ENCODE measurements at places on chromosomes 3 and 15.

DNA sequence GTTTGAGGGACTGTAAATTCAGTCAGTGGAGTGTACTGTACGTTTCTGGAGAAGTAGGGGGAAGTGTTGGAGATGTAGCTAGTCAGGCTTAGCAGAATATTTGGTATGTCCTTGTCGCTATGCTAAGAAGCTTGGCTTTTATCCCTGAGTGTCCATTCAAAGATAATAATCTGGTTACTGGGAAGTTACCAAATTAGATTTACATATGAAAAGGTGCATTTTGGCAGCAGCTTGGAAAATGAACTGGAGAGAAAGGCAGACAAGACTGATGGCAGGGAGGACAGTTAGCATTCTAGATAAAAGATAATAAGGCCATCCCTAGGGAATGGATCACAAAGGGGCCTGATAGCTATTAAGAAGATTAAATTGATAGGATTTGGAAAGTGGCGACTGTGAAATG, 58.7 kb downstream of the P2RY1 start:
- no peak for DNase-seq

- DNase-seq, result no peak
Measured at GRCh38 chr3:71537211-71537611, 46.3 kb downstream of the FOXP1 start.

DNA sequence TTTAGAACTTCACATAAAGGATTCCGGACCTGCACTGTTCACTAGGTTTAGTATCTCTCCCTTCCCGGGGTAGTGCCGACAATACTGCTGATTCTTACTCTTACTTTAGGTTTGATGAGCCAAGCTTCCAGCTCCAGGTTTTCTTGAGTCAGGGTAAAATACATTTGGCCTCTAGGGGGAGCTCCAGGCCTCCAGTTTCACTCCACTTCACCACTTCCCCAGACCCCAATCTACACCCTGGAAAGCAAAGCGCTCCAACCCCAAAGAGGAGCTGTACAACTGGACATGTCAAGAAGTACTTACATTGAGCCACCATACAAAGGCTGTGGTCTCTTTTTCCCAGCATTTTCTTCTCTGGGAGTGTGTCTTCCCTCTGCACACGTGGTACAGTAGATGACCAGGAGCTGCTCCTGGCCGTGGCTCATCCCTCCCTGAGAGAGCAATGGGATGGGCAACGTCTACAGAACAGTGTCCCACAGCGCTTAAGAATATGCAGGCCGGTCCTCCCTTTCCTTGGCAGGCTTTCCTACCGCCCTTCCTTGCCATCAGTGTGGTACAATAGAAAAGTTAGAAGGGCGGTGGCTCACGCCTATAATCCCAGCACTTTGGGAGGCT, 93.9 kb upstream of the CCDC80 start:
- peak; percentile 67 for DNase-seq

GRCh38 chr15:83285979-83286553, 1.6 kb upstream of the BNC1 start:
- DNase-seq, result no peak

DNA sequence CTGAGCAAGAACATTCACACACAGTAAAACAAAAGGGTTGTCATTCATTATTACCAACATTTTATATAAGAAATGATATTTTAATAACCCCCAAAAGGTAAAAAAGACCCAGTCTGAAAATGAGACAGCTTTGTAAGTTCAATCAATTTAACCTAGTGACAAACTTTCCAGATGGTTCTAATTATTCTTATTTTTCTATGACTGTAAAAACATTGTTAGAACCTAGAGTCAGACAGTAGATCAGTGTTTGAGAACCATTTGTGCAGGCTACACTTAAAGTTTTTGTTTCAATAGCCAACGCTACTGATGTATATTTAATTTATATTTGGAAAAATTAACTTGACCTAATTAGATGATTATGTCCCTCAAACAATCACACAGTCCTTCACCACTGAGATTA, 708.4 kb upstream of the CBLB start:
- DNase-seq, result no peak

DNA sequence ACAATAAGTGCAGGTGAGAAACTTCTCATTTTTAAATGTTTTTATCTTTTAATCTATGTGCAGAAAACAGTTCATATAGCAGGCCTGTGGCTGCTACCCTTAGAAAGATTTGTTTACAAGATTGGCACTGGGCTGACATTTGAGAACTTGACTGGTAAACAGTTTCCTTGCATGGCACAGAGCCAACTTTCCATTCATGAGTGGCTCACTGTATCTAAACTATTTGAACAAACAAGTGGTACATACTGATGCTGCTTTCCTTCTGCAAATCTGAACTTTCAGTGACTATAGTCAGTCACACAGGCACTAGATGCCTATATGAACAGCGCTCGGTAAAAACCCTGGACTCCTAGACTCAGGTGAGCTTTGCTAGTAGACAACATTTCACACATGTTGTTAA, 6.3 kb upstream of the GTPBP8 start:
- DNase-seq, result no peak

- no peak for DNase-seq
Measured at GRCh38 chr15:81297603-81298575, 26.1 kb downstream of the STARD5 start.

DNA sequence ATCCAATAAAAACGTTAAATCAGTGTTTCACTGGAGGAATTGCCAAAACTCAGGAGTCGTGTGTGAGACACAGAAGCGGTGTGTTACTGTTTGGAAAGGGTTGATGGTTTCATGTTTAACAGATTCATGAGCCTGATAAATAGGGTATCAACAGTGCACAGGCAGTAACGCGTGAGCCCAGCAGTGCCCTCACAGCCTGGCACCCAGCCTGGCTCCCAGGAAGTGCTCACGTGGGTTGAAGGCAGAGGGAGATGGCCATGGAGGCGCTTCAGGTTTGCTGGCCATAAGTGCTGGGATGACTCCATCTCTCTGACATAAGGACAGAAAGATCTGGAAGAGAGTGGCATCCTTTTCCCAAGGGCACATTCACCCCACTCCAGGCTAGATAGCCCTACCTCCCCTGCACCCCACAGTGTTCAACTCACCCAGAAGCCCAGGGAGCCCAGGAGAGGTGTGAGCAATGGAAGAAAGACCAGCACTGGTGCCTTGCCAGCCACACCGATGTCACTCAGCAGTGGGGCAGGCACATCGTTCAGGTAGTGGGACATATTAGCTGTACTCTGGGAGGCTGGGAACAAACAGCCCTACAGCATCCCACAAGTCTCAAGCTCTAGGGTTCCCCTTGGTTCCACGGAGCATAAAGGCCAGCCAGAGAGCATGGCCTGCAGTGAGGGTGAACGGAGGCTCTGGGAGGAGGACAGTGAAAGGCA, 164.3 kb downstream of the LRRK1 start:
- no peak for DNase-seq

- no peak for DNase-seq
Measured at GRCh38 chr3:155941354-155941753, 70.9 kb downstream of the GMPS start.

GRCh38 chr3:25430935-25431770, 3.1 kb downstream of the RARB start:
- DNase-seq, result no peak

DNA sequence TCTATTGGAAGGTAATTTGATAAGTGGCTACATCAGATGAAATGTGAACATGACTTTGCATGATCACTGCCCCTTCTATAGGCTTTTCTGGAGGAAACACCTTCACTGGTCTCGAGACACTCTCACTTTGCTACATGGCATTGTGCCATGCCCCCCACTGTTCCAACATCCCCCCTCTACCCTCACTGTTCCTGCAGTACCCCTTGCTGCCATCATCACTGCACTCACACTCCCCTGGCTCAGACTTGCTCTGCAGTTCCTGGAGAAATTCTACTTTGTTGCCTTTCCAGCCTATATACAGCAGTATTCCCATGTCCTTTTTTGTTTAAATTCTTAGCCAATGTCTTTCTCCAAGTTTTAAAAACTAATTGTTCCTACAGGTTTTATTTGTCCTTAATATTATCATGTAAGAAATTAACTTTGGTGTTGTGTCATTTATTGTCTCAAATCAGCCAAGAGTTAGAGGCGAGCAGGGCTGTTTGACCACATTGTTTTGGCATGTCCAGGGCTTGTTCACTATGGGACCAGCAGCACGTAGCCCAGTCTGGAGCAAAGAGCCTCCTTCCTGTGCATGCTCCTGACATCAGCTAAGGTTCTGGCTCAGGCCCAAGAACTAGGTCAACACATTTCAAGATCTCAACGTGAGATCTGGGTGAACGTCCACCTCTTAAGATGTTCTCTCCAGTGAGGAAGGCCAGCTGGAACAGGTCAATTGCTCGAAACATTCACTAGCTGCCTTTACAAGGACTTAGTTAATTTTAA, 246.4 kb downstream of the SLC9A9 start:
- no peak for DNase-seq

DNA sequence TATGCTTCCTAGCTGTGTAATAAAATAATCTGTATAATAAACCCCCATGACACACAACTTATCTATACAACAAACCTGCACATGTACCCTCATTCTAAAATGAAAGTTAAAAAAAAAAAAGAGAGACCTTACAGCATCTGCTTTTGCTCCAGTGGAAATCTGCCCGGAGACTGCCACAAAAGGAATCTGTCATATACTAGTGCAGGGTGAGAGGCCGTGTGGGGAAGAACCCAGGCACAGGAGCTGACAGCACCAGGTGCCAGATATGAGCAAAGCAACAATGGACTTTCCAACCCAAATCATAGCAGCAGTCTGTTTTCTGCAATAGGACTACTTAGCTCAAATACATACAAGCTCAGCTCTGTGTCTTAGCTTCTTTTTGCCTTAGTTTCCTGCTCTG, 346.5 kb downstream of the ROBO1 start:
- no peak for DNase-seq

GRCh38 chr3:1190569-1190968, 97.7 kb downstream of the CNTN6 start:
- DNase-seq, result no peak

- DNase-seq, result no peak
Measured at GRCh38 chr3:162096874-162097273, 600.3 kb downstream of the OTOL1 start.

DNA sequence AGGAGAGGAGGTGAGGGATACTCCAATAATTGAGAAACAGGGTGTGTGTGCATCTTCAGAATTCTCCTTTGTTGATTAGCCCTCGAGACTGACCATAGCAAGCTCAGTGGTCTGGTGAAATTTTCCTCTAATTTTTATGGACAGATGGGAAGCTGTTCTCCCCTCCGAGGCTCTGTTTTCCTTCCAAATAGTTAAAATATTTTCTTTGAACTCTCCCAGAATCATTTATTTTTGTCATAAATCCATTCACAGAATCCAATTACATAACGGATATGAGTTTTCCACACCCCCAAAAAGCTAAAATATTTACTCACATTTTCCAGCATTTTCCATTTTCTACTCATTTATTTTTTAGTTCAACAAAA, 36.5 kb downstream of the QTRT2 start:
- no peak for DNase-seq

DNA sequence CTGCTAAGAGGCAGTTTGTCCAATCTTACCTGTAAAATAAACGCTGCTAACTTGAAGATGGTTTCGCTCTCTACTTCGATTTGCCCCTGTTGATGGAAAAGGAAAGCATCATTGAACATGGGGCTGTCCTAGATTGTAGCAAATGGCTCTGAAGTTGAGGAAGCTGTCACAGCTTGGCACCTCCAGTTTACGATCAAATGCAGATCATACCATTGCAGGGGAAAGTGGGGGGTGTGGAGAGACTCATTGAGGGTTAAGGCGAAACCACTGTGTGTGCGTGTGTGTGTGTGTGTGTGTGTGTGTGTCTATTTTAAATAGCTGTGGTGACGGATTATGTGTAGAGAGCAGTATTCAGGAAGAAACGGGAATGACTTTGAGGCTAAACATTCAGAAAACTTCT, 127.6 kb upstream of the LMOD3 start:
- no peak for DNase-seq

DNA sequence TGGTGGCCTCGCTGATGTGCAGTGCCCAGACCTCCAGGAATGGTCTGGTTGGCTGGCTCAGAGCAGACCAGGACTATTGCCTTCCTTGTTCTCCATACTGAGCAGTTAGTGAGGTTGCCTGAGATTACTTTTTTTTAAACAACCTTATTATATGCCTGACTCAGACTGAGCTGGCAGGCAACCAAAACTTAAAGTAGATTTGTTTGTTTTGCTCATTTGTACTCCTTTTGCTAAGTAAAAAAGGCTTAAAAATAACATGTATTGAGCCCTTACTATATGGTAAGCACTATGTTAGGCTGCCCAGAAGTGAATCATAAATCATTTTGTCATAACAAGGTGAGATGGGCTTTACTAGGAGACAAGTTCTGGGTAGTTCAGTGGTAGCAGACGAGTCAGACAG, 92.4 kb downstream of the GHSR start:
- no peak for DNase-seq

DNA sequence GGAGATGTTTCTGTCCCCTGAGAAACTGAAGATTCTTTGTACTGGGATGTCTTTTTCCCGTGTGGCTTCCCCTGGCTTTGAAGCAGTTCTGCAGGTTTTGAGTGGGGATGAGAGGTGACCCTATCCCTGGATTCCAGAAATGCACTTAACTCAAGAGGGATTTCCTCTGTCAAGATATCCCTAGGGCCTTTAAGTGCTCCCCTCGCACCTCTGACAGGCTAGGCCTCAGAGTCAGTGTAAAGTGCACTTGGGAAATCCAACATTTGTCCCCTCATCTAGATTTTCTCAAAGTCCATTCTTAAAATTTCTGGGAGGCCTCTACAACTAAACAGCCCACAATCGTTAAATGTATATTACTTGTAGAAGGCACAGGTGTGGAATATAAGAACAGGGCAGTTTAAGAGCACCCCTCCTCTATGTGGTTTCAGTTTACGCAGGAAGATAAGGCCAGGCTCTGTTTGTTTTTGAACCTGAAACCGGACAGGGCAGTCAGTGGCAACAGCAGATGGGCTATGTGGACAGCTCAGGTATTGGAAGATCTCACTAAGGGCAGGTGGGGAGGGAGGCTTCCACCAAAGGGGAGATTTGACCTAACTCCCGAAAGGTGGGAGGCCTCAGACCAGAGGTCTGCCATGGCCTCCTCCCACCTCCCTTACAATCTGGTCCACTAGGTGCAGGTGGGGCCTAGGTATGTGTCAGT, 4.8 kb downstream of the C3orf52 start:
- DNase-seq, result no peak

DNA sequence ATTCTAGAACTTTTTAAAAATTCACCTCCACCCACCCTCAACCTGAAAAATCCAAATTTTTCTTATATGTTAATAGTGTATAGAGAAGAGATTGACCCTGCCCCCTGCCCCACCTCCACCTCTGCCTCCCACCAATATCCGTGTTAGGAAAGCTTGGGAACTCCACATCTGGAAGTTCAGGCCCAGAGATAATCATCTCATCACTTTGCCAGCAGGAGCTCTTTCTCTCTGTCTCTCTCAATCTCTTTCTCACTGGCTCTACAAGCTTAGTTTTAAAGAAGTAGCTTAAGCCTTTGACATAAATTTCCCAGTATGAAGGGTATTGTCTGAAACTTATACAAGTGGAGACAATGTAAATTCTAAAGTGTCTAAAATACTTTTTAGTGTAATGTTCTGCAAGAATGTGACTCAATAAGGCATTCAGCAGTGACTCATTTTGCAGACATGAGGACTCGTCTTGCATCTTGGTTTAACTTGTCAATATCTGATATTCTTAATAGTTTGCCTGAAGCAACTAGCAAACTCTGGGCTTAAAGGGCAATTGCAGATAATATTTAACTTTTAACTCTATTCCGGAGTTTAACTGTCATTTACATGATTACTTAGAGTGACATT, 299.8 kb upstream of the EPHA3 start:
- no peak for DNase-seq

- no peak for DNase-seq
Measured at GRCh38 chr3:177144922-177145321, 52.4 kb downstream of the TBL1XR1 start.
